ENCODE measurements at places on chromosomes 5 and 9.
A peak's percentile ranks its signal among the peaks of the same experiment; 100 is the strongest.

DNA sequence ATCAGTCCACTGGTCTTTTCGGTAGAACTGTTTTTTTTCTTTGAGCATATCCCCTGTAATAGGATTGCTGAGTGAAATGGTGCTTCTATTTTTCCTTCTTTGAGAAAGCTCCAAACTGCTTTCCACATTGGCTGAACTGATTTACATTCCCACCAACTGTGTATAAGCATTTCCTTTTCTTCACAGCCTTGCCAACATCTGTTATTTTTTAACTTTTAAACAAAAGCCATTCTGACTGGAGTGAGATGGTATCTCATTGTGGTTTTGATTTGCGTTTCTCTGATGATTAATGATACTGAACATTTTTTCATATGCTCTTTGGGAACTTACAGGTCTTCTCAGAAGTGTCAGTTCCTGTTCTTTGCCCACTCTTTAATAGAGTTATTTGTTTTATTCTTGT, 764.7 kb downstream of the MTRR start:
- no peak for DNase-seq

- DNase-seq: peak; percentile 76
Measured at GRCh38 chr9:76585487-76586389, 126.8 kb downstream of the GCNT1 start.

GRCh38 chr5:173581408-173582215, 34.8 kb downstream of the BOD1 start:
- no peak for DNase-seq

DNA sequence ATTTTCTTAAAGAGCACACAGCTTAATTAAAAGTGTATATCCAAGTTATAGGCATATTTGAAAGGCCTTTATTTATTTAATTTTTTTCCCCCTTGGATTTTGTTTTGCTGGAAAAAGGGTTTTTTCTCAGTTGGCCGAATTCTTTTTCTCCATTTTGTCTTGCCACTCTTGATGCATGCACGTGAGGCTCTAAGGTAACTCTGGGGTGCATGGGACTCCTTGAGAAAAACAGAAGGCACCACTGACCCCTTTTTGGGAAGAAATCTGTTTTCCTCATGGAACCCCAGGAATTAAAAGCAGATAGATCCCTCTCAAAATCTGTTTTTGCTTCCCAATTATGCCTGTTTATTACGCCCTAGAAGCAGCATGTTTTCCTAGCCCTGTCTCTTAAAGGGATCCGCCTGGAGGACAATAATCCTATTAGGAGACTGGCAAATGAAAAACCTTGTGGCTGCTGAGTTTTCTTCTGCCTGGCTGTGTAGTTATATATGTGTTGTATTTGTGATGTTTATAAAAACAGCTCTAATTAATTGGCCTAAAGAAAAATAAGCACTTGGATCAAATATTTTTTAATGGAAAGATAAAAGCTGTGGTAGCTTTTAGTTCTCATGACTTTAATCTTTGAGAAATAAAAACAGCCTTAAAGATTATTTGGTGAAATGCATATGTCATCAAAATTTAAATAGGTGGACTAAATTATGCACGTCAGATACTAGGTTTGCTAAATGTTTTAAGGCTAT, 435.1 kb upstream of the CDH9 start:
- DNase-seq: no peak

GRCh38 chr5:56910210-56910965, 992 bp downstream of the SETD9 start:
- DNase-seq: peak; percentile 52

DNA sequence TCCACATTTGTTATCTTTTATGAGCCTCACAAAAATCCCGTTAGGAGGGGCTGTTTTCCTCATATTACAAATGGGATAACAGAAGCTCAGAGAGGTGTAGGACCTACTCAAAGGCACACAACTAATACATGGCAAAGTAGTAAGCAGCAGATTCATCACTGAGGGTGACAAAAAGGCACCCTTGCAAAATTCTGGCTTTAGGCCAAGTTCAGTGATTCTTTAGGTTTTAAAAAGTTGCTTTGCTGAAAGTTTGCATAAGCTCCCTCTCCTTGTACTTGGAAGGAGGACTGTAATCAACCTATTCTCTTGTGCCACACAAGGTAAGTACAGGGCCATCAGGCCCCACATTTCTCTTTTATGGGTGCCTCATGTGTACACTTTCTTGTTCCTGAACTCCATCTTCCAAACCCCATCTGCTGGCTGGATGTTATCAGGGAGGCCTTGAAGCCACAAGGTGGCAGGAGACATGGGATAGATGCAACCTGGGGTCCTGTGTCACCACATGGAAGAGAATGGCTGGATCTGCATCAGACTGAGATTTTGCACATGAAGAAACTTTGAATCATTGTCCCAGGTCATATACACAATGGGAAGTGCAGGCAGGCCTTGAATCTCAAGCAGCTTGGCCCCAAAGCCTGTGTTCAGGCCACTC, 311.6 kb downstream of the MSX2 start:
- no peak for DNase-seq

DNA sequence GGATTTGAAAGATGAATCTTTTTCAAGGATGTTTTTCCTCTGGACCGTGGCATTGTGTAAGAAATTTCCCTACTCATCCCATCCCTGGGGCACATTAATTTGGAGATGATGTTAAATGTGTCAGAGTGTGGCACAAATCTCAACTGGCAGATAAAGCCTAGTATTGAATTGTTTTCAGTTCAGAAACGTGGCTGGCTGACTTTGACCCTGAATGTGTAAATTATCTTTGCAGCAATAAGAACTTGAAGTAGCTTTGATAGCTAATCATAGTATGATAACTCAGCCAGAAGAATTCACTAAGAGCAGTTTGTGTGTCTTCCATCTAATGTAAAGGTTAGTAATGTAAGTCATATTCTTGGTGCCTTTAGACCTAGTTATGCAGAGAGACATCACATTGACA, 238.4 kb upstream of the DMRT1 start:
- DNase-seq: no peak

- DNase-seq: no peak
Measured at GRCh38 chr5:126268697-126269315, 154.4 kb upstream of the GRAMD2B start.

- DNase-seq: no peak
Measured at GRCh38 chr5:107472620-107473064, 198.1 kb downstream of the EFNA5 start.

DNA sequence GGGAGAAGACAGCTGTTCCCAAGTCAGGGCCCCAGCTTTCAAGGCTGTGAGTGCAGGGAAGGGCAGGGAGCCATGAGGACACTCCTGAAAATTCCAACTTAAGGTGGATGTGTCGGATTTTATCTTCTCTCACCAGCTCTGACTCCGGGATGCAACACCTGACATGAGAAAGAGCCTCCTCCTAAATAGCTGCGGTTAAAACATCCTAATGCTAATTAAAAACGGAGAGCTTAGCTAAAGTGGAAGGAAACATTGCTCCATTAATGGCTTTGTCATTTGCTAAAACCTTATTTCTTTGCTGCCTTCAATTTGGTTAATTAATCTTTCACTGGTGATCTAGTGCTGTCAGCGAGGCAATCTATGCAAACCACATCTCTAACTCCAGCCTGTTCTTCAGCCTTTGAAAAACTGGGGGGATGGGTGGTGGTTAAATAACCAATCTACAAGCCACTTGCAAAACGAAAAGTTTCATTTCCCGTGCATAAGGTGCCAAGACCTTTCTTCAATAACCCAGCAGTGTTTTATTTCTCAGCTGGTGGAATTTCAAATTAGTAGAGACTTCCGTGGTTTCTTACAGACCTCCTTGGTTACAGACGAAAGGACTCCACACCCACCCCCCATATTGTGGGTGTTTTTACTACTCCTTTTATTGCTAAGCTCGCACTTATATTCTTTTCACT, 379.6 kb downstream of the MLLT3 start:
- no peak for DNase-seq

DNA sequence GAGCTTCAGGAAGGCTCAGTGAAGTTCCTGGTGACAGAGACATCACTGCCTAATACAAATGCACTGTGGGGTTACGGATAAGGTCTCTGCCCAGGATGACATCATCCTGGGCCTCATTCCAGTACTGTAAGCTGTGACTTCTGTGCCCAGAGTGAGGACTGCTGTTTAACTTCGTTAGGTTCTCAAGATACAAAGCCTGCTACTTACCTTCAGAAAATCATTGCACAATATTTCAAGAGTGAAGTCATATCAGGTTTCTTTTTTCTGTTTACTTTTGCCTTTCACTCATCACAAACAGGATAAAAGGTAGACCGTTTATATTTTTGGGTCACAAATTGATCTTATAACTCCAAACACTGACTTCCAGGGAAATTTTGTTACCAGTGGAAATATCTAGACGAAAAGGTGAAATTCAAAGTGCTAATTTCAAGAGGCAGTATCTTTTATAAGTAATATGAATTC, 241.2 kb downstream of the PIK3R1 start:
- no peak for DNase-seq

GRCh38 chr9:78714576-78714975, 417.7 kb downstream of the PSAT1 start:
- DNase-seq: no peak

- DNase-seq: no peak
Measured at GRCh38 chr5:2257326-2258244, 374.9 kb upstream of the IRX4 start.

- DNase-seq: no peak
Measured at GRCh38 chr5:137395011-137395755, 103.9 kb downstream of the SPOCK1 start.

- DNase-seq: no peak
Measured at GRCh38 chr5:26940994-26941393, 97.4 kb downstream of the CDH9 start.

GRCh38 chr5:77635067-77635916, 3.2 kb downstream of the OTP start:
- no peak for DNase-seq

DNA sequence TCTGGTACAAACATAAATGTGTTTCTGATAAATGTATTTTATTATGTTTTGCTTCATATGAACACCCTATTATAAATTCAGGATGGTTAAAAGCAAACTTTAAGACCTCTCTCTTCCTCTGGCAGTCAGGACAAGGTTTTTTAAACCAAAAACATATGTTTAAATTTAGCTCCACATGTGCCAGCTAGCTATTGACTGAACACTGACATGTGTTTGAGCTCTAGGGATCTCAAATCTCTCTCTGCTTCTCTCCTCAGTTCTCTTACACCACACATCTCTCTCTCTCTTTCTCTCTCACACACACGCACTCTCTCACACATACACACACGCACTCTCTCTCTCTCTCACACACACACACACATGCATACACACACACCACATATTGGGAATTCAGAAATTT, 150.1 kb upstream of the RFX3 start:
- DNase-seq: no peak

- DNase-seq: no peak
Measured at GRCh38 chr5:50559955-50560354, 106.5 kb upstream of the PARP8 start.

GRCh38 chr9:70374962-70375618, 39.4 kb downstream of the KLF9 start:
- no peak for DNase-seq

DNA sequence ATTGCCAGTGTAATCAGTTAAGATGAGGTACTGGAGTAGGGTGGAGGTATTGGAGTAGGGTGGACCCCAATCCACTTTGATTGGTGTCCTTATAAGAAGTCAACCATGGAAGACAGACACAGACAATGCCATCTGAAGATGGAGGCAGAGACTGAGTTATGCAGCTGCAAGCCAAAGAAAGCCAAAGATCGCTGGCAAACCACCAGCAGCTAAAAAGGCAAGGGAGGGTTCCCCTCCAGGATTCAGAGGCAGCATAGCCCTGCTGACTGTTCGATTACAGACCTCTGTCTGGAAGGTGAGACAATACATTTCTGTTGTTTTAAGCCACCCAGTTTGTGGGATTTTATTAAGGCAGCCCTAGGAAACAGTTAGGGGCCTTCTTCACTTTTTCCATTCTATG, 30.5 kb upstream of the CKMT2 start:
- no peak for DNase-seq

GRCh38 chr5:125961150-125961549, 462.1 kb upstream of the GRAMD2B start:
- DNase-seq: no peak

DNA sequence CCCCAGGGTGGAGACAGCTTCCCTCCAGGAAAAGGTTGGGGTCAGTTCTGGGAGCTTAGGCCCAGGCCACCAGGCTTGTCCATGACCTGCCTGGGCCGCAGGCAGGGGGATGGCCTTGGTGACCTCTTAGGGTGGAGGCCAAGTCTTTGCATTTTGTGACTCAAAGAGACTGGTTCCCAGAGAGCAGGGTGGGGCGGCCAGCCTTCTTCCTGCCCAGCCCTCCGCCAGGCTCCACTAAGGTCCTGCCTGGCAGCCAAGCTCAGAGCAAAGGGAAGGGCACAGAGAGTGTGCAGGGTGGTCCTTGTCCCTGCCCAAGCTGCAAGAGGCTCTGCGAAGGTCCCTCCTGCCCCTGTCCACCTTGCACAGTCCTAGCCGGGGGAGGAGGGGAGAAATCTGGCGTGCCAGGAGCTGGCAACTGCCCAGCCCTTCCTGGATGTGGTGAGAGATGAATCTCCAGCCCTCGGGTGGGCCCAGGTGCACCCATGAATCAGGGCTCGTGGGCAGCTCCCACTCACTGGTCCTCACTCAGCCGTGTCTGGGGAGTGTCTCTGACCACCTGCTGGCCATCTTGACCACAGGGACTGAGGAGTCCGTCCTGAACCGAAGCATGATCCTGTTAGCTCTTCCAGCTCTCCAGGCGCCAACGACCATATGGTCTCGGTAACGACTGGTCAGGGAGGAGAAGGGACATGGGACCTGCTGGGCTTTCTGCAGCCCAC, 2.3 kb upstream of the PTGDS start:
- DNase-seq: no peak

DNA sequence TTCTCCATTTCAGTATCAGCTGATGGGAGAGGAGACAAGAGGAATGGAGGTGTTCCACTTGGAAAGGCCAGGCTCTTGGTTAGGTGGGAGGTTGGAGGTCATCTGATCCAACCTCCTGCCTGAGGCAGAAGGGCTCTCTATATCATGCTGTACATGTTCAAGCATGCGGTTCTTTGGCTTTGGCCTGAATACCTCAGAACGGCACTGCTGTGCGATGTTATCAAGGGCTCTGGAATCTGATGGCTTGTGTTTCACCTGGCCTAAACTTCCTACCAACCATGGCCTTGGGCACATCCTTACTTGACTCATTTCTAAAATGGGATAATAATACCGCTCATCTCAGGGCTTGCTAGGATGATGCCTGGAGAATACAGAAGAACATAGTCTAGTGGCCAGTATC, 90.1 kb upstream of the FAM169A start:
- no peak for DNase-seq

DNA sequence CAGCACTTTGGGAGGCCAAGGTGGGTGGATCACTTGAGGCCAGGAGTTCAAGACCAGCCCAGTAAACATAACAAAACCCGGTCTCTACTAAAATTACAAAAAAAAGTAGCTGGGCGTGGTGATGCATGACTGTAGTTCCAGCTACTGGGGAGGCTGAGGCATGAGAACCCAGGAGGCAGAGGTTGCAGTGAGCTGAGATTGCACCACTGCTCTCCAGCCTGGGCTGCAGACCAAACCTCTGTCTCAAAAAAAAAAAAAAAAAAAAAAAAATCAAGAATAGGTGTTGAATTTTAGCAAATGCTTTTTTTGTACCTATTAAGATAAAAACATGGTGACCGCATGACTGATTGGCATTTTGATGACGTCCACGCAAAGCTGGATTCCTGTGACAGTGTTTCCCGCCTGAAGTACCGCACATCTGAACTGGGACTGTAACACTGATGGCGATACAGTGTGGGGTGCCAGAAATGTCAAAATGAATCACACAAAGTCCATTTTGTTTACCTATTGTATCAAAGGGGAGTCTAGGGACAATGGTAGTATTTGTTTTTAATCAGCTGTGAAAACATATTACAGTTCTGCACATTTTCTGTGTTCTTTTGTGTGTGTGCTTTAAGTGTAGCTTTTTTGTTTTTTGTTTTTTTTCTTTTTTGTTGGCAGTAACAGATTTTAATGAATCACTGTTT, 23.2 kb upstream of the TBC1D9B start:
- DNase-seq: no peak
